Activated naive CD8-positive, alpha-beta T cell treated with anti-CD3 and anti-CD28 coated beads for 36 hours (primary cell): ENCODE measurements at places on chromosomes 3 and 15. TPM values are rescaled to one million over a fixed set of nuclear protein-coding genes. Genes with fewer than 3 reads are reported as not detected.

GRCh38 chr15:65409036-65409631 is 13.6 kb downstream of the IGDCC4 start:
- no peak for DNase-seq

DNA sequence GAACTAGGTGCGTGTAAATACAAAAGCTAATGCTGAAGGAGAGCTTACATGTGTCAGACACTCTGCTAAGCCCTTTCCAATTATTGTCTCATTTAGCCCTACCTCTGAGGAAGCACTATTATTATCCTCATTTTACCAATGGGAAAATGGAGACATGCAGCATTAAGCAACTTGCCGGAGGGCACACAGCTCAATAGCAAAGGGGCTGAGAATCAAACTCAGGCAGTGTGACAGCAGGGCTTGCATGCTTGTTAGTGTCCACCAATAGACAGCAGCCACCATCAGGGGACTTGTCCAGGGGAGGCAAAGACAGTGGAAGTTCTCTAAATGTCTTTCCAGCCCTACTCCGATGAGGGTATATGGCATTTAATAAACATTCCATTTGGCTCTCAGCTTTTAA is 548.6 kb downstream of the MAGI1 start:
- DNase-seq = no peak

- no peak for DNase-seq
Measured at GRCh38 chr15:29074045-29074444, 188.3 kb downstream of the APBA2 start.

DNA sequence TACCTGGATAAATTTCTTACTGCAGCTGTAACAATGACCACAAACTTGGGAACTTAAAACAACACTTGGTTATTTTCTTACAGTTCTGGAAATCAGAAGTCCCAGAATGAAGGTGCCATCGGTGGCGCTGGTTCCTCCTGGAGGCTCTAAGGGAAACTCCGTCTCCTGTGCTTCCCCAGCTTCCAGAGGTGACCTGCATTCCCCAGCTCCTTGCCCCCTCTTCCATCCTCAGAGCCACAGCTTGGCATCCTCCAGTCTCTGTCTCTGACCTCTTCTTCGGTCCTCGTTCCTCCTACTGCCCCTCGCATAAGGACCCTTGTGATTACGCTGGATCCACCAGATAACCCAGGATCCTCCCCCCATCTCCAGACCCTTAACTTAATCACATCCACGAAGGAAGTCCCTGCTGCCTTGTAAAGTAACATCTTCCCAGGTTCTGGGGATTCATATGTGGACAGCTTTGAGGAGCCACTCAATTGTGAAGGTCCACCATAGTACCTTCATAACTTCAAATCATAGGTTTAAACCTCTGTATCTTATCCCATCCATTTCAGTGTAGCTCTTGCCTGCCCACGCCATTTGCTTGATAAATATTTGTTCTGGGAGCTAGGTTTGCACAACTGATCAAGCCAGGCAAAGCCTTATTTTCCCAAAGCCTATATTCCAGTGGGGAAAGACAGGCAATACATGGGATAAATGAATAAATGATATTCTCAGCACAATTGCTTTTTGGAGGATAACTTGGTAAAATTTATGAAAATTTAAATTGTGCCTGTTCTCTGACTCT is 34.8 kb downstream of the KLF15 start:
- DNase-seq = no peak

DNA sequence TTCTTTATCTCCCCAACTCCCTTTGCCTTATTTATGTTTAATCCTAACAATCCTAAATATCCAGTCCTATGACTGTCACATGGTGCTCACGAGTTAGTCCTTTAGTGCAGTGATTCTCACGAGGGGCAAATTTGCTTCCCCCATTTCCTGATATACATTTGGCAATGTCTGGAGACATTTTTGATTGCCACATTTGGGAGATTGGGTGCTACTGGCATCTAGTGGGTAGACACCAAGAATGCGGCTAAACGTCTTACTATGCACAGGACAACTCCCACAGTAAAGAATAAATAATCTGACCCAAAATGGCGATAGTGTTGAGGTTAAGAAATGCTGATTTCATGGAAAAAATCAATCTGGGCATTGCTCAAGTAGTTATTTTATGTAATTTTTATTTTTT is 466.5 kb downstream of the ROBO2 start:
- DNase-seq = no peak

- DNase-seq = no peak
Measured at GRCh38 chr15:44215594-44215993, 20.5 kb upstream of the FRMD5 start.

DNA sequence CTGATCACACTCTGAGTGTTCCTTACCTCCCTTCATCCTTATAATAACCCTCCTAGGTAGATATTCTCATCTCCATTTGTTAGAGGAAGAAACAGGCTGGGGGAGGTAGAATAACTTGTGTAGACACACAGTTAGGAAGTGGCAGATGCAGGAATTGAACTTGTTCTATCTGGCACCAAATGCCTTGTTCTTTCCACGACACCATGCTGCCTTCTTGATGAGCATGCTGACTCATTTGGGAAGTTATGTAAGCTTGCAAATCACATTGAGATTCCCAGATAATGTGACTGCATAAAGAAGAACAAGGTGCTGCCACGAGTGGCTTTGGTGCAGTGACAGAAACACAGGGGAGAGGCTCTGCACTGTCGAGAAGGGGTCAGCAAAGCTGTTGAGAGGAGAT is 27.5 kb upstream of the NDUFB4 start:
- DNase-seq = no peak

MGA gene
- total RNA-seq = 32.0 TPM

KNG1 gene
- not detected for total RNA-seq

MELTF gene
- total RNA-seq = 2.7 TPM

THBS1 gene
- total RNA-seq = 0.68 TPM

GOLGA8M gene
- total RNA-seq = 1.8 TPM
